T-helper 2 cell (primary cell): ENCODE measurements at places on chromosomes 5 and 9.

DNA sequence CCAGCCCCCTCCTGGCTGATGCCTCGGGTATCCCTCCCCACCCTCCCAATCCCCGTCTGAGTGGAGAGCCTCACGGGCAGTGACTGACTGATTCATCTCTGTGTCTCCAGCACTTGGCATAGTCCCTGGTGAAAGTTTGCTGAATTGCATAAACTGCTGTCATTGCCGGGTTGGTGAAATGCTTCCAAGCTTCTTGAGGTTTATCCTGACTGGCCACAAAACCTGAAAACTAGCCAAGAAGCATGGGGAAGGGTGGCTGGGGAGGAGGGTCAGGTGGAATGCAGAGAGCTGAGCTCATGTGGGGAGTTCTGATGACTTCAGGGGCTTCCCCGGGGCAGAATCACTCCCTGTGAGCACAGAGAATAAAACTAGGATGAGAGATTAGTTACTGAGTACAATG, 56.9 kb upstream of the GGTA1 start:
- no peak for DNase-seq

GRCh38 chr9:125653325-125653724, 53.7 kb downstream of the MAPKAP1 start:
- no peak for DNase-seq

- no peak for DNase-seq
These were observed 34.9 kb downstream of the GABRA6 start for GRCh38 chr5:161720460-161720859.

DNA sequence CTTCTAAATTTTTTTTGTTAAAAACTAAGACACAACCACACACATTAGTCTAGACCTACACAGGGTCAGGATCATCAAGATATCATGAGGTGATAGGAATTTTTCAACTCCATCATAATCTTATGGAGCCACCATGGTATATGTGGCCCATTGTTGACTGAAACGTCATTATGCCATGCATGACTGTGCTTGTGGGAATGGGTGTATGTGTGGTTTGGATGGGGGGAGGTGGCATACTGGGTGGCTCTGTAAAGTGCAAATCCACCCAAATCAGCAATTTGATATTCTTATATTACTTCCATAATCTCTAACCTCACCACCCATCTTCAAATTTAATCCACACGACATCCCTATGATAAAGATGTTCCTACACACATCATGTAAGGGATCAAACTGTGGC, 21.0 kb downstream of the ADRB2 start:
- no peak for DNase-seq

- DNase-seq, result no peak
These were observed 73.2 kb upstream of the UNC5A start for GRCh38 chr5:176736931-176737745.

DNA sequence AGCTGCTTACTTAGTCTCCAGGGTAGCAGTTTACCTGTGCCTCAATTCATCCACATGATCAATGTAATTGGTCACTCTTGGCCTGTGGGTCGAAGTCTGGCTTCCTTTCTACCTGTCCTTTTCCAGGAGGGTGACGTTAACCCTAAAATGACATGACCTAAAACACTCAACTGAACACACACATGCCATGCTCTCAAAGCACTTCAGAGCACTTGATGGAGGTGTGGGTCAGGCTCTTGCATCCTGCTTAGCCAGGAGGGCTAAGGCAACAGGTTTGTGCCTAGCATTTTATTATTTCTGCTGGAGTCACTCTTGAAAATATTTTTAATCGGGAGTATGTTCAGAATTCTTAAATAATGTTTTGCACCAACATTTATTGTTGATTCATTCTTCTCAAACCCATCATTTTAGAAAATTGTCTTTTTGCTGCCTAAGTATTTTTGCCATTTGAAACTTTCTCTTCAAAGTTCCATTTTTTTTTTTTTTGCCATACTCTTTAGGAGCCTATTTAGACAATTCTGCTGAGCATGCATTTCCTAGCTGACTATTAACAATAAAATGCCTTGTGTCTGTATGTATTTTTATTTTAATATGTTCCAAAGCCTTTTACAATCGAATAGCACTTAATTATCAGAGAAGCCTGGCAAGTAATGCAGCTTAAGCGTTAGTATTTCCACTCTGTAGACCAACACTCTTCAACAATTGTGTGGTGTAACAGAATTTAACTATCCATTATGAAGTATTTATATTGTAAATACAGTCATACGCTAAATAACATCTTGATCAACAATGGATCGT, 59.1 kb downstream of the ATP10B start:
- DNase-seq, result no peak
